ENCODE measurements at places on chromosomes 5 and 9. TPM values are rescaled to one million over a fixed set of nuclear protein-coding genes. Genes with fewer than 3 reads are reported as not detected.
A peak's percentile ranks its signal among the peaks of the same experiment; 100 is the strongest.

Gene GABRA1
- total RNA-seq: not detected

DNA sequence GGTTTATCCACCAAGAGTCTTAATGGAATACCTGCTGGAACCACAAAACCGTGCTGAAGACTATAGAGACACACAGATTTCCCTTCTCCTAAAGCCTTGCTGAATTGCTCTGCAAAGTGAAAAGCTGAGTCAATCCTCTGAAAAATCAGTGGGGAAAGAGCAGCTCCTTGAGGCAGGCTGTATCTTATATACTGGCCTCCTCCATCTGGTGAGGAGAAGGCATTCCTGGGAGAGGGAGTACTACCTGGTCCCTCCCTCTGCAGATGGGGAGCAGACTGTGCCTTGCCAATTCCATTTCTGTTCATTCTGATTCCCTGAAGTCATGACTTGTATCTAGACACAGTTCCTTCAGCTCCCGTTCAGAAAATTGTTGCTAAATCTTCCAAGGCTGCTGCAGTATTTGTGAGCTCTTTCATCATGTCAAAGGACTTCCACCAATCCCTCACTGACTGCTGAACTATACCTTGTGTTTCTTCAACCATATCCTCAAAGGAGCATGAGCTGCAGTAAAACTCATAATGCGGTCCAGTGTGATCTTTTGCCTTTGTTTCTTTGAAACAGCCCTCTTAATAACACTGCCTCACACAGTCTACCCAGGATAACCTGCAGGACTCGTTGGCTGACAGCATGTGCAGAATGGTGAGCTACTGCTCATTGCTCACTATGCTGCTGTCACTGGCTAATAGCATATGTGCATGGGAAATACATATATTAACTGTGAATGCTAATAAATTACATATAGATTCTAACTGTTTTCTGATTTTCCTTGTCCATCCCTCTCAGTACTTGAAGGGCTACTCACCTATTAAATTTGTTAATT lies 84.5 kb downstream of the FOXD1 start:
- no peaks in the 10 kb centered on the region for H3K36me3 ChIP-seq
- no peak for DNase-seq
- no peak overlapping the region for H3K27ac ChIP-seq
- H3K4me3 ChIP-seq: no peak overlapping the region
- H3K27me3 ChIP-seq: no peaks in the 10 kb centered on the region

DNA sequence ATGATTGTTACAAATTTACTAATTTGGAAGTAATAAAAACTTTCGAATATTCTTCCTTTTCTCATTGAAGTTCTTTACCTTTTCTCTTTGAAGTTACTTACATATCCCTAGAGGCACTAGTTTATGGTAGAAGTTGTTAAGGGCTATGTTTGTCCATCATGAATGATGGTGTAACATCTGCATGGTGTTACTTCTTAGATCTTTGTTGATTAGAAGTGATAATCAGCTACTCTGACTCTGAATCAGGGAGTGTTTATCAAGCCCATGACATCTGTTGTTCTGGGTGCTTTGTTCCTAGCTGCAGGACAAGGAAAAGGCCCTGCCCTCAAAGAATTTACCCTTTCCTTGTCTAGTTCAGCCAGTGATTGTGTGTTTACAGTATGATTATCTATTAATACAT lies 32.9 kb downstream of the MAP3K1 start:
- DNase-seq: no peak
- H3K27me3 ChIP-seq: no peaks in the 10 kb centered on the region
- no peak overlapping the region for H3K27ac ChIP-seq
- no peaks in the 10 kb centered on the region for H3K36me3 ChIP-seq
- H3K4me1 ChIP-seq: peaks cover 8% of the 10 kb centered on the region
- H3K4me3 ChIP-seq: no peak overlapping the region

Gene SERF1A
- 8.9 TPM for total RNA-seq

DNA sequence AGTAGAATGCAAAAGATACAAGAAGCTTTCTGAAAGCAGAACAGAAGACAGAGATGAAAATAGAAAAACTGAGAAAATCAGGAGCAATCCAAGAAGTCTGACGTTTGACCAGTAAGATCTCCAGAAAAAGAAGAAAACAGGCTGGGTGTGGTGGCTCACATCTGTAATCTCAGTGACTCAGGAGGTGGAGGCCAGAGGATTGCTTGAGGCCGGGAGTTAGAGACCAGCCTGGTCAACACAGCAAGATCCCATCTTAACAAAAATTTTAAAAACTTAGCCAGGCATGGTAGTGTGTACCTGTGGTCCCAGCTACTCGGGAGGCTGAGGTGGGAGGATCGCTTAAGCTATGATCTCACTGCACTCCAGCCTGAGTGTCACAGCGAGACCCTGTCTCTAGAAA lies 15.9 kb downstream of the RETREG1 start:
- H3K4me3 ChIP-seq: no peak overlapping the region
- DNase-seq: no peak
- H3K27me3 ChIP-seq: no peaks in the 10 kb centered on the region
- H3K27ac ChIP-seq: no peak overlapping the region
- H3K36me3 ChIP-seq: no peaks in the 10 kb centered on the region

Gene CDKN2B
- 57.0 TPM for total RNA-seq

Gene NOXA1
- total RNA-seq: 27.5 TPM

DNA sequence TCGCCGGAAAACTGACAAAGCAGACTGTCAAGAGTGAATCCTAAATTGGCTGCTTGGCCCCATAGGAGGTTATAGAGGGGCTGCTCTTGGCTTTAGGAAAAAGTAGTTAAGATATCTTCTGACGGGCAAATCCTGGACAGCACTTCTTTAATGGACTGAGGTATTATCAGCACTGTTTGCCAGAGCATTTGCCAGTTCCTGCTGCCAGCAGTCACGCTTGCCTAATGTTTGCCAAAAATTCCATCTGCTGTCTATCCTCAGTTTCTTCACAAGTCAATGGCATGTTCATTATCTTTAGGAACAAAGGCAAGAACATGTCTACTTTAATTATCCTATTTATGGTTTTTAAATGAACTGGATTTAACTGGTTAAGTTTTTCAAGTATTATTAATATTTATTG lies 25.8 kb upstream of the SREK1 start:
- no peaks in the 10 kb centered on the region for H3K4me1 ChIP-seq
- no peak for DNase-seq
- no peaks in the 10 kb centered on the region for H3K27me3 ChIP-seq
- H3K36me3 ChIP-seq: no peaks in the 10 kb centered on the region

Gene SPATA31A5
- total RNA-seq: not detected

- H3K27me3 ChIP-seq: no peaks in the 10 kb centered on the region
- H3K27ac ChIP-seq: no peak overlapping the region
- no peak for DNase-seq
- no peak overlapping the region for H3K4me3 ChIP-seq
- H3K36me3 ChIP-seq: no peaks in the 10 kb centered on the region
These were observed 39.1 kb upstream of the CPEB4 start for GRCh38 chr5:173848986-173849596.

DNA sequence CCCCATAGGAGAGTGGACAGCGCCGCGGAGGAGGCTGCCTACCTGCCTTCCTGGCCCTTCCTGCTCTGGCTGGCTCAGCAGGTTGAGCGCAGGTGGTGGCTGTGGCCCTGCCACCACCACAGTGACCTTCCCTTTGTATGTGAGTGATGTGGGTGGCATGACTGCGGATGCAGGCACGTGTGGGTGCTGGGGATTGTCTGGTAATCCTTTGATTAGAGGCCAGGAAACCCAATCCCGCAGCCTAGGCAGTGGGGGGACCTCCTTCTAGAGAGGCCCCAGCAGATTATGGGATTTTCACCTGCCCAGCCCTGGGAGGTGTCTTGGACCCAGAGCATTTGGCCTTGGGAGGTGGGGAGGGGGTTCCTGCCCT lies 16.5 kb downstream of the RXRA start:
- no peak for DNase-seq
- peaks cover 33% of the 10 kb centered on the region for H3K4me1 ChIP-seq
- H3K4me3 ChIP-seq: no peak overlapping the region
- H3K27ac ChIP-seq: no peak overlapping the region
- no peaks in the 10 kb centered on the region for H3K36me3 ChIP-seq

- H3K36me3 ChIP-seq: no peaks in the 10 kb centered on the region
- DNase-seq: no peak
- H3K27ac ChIP-seq: no peak overlapping the region
- no peaks in the 10 kb centered on the region for H3K27me3 ChIP-seq
These were observed 45.0 kb upstream of the CDKN2B start for GRCh38 chr9:22054076-22054475.

- H3K4me1 ChIP-seq: no peaks in the 10 kb centered on the region
- no peaks in the 10 kb centered on the region for H3K27me3 ChIP-seq
- DNase-seq: no peak
- no peak overlapping the region for H3K4me3 ChIP-seq
- no peaks in the 10 kb centered on the region for H3K36me3 ChIP-seq
These were observed 137.0 kb upstream of the ACOT12 start for GRCh38 chr5:81530919-81531318.

DNA sequence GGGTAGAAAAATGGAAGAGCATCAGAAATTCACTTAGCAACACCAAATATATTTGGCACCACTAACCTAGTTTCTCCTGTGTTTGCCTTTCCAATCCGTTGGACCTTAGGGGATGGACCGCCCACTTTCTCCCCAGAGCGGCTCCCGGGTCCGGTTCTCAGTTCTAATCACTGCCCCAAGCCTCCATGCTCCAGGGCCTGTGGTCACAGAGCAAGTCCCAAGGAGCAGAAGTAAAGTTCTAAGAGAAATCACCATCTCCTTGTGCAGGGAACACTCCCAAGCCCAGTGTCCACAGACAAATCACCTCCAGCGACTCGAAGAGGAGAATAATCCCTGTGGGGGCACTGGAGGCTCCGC lies 728 bp upstream of the SLC1A1 start:
- no peaks in the 10 kb centered on the region for H3K4me1 ChIP-seq
- no peaks in the 10 kb centered on the region for H3K27me3 ChIP-seq
- peak overlapping the region; percentile 66 for H3K27ac ChIP-seq
- H3K36me3 ChIP-seq: no peaks in the 10 kb centered on the region
- H3K4me3 ChIP-seq: peak overlapping the region; percentile 75
- DNase-seq: peak; percentile 53

DNA sequence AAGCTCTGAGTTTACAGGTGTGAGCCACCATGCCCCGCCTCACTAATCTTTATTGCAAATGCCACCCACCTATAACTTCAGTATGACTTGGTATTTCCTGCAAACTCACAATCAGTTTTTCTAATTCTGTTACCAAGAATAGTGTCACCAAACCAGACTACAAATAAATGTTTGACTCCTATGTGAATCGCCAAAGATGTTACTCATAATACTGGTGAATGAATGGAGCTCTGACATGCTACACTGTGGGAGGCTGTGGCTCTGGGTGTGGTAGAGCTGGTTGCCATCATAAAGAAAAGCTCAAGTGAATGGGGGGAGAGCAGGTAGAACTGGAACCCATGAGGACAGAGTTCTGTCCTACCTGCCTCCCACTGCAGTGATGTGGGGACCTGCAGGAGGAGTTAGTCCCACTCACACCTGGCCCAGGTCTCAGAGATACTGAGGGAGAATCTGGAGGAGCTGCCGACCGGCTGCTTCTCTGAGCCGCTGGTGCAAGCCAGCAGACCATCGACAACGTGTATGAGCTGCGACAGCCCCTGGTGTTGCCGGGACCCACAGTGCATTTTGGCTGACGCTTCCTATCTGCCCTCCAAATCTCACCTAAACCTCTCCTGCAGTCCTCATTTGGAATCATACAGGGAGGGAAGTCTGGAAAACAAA lies 95.7 kb downstream of the ENTREP1 start:
- DNase-seq: no peak
- H3K36me3 ChIP-seq: no peaks in the 10 kb centered on the region
- no peak overlapping the region for H3K27ac ChIP-seq
- H3K27me3 ChIP-seq: no peaks in the 10 kb centered on the region

Gene SPEF2
- 3.3 TPM for total RNA-seq

GRCh38 chr9:90974016-90974415 lies 172.4 kb downstream of the SYK start:
- no peaks in the 10 kb centered on the region for H3K4me1 ChIP-seq
- no peak overlapping the region for H3K27ac ChIP-seq
- H3K27me3 ChIP-seq: no peaks in the 10 kb centered on the region
- no peaks in the 10 kb centered on the region for H3K36me3 ChIP-seq
- DNase-seq: no peak

GRCh38 chr5:171477101-171477500 lies 57.7 kb downstream of the FGF18 start:
- no peaks in the 10 kb centered on the region for H3K27me3 ChIP-seq
- H3K27ac ChIP-seq: no peak overlapping the region
- no peaks in the 10 kb centered on the region for H3K36me3 ChIP-seq
- no peak overlapping the region for H3K4me3 ChIP-seq
- no peaks in the 10 kb centered on the region for H3K4me1 ChIP-seq

DNA sequence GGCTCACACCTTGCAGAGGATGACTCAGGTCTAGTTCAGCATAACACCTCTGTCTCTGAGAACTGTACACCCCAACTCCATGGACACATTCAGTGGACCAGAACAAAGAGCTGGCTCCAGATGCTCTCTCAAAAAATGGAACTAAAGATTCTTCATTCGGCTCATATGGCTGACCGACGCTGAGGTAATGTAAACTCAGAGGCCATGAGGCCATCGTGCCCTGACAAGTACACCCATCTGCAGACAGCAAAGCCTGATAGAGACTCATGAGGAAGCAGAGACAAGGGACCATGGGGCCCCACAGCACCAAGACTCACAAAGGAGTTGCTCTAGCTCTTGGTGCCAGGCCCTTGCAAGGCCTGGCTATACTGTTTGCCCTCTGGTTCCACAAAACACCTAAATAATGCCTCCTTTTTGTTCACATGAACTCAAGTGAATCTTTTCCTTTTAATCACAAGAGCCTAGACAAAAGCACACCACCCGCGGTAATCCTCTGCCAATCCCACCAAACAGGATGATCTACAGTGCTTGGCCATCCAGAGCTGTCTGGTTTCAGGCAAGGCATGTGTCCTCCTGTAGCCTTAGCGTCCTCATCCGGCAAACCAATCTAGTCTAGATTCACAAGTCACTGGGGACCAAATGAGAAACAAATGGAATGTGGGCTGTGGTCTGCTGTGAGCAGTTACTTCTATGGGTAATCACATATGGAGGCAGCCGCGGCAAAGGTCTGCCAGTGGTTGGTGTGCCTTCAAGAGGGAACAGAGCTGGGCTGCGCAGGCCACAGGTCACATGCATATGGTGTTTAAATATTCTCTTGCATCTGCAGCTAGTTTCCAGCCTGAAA lies 22.7 kb downstream of the MED27 start:
- no peak for DNase-seq
- H3K4me1 ChIP-seq: no peaks in the 10 kb centered on the region
- no peak overlapping the region for H3K27ac ChIP-seq
